Osteoblast (primary cell): ENCODE measurements at places on chromosomes 16 and 17. TPM values are rescaled to one million over a fixed set of nuclear protein-coding genes. Genes with fewer than 3 reads are reported as not detected.

DNA sequence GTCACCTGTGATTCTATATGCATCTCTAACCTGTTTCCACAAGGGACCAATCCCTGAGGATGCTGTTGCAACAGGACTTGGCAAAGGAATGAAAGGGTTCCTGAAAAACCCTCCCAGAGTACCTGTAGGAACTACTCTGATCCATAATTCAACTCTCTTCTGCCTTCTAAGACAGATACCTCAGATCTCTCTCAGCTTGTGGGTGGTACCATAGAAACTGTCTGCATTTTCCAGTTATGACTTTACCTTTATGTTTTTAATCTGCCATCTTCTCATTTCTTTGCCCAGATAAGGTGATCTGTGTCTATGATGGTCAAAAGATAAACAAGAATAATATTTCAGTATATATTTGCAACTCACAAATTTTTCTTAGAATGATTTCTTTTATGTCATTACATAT is 65.1 kb downstream of the TMC6 start:
- no peak overlapping the region for H3K4me3 ChIP-seq
- DNase-seq = no peak
- peaks cover 5% of the 10 kb centered on the region for H3K4me1 ChIP-seq
- H3K27ac ChIP-seq = no peak overlapping the region

DNA sequence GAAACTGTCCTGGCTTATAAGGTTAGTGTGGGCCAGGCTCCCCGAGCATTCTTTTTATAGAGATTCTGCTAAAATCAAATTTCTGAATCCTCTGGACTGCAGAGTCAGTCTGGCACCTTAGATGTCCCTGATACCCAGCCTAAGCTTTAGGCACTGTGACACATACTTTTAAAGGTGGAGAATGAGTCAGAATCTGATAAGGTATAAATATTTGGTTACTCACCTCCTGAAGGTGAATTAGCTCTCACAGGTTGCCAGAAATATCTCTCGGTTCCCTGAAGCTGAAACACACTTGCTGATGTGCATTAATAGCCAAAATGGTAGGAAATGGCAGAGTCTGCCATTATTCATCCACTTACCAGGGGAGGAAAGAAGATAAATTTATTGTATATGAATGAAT is 446.9 kb downstream of the UTP18 start:
- H3K36me3 ChIP-seq = no peaks in the 10 kb centered on the region
- DNase-seq = no peak
- no peaks in the 10 kb centered on the region for H3K27me3 ChIP-seq

GRCh38 chr16:67539271-67539670 is 10.6 kb downstream of the RIPOR1 start:
- no peaks in the 10 kb centered on the region for H3K27me3 ChIP-seq
- H3K36me3 ChIP-seq = peaks cover 51% of the 10 kb centered on the region
- H3K27ac ChIP-seq = no peak overlapping the region
- DNase-seq = no peak
- peaks cover 14% of the 10 kb centered on the region for H3K4me1 ChIP-seq

DNA sequence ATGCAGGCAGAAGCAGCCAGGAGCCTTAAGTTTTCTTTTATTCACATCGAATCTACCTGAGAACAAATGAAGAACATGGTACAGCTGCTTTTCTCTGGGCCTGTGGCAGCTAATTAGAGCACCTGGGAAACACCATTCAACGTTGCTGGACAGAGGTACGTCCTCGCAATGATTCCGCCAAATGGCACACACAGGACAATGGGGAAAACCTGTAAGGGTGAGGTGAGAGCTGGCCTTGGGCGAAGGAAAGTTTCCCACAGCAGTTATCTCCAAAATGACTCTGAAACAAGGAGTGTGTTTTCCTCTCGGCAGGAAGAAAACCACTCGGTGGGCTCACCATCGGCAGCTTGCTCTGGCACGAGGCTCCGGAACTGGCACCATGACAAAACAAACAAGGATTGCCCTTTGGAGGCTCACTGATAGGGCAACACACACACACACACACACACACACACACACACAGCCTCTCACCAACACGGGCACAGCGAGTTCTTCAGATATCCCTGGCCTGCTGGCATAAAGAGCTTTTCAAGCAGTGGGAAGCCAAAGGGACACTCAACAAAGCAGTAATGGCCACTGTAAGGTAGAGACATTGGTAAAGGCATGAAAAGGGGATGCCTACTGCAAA is 73.7 kb downstream of the ZFHX3 start:
- no peaks in the 10 kb centered on the region for H3K4me1 ChIP-seq
- no peak overlapping the region for H3K27ac ChIP-seq

GRCh38 chr16:57190136-57190535 is 4.0 kb downstream of the RSPRY1 start:
- H3K4me1 ChIP-seq = peaks cover 54% of the 10 kb centered on the region
- H3K36me3 ChIP-seq = no peaks in the 10 kb centered on the region
- no peaks in the 10 kb centered on the region for H3K27me3 ChIP-seq
- no peak overlapping the region for H3K4me3 ChIP-seq
- no peak for DNase-seq
- no peak overlapping the region for H3K27ac ChIP-seq

DNA sequence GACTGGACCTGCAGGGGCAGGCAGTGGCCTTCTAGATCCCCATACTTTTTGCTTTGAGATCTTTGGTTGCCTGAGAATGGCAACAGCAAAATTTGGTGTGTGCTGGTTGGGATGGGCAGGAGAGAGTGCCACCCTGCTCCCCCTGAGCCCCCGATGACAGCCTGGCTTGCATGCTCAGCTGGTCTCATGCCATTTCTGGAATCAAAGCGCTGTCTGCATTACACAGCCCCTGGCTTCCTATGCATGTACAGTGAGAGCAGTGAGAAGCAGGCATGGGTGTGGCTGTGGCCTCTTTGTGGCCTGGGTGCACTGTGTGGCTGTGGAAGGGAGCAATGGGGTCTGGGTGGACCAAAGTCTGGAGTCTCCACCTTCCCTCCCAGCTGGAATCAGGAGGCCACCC is 47.7 kb downstream of the NKD1 start:
- no peaks in the 10 kb centered on the region for H3K36me3 ChIP-seq
- no peaks in the 10 kb centered on the region for H3K4me1 ChIP-seq
- no peak overlapping the region for H3K4me3 ChIP-seq
- H3K27me3 ChIP-seq = no peaks in the 10 kb centered on the region
- peak; percentile 82 for DNase-seq

The GH1 gene
- total RNA-seq = not detected in 2 replicates

The JUP gene
- total RNA-seq = 18.0 and 24.2 TPM in 2 replicates

The CXCL16 gene
- total RNA-seq = 5.9 and 11.2 TPM in 2 replicates

The CEP20 gene
- total RNA-seq = 41.3 and 48.9 TPM in 2 replicates

The KRT33A gene
- total RNA-seq = not detected in 2 replicates

The C17orf58 gene
- total RNA-seq = 7.2 and 8.3 TPM in 2 replicates
